Stimulated activated CD8-positive, alpha-beta memory T cell treated with anti-CD3 and anti-CD28 coated beads, Interleukin-15, amount 100 ng/mL, for 24 hours (primary cell): ENCODE measurements at places on chromosomes 16 and 17.

DNA sequence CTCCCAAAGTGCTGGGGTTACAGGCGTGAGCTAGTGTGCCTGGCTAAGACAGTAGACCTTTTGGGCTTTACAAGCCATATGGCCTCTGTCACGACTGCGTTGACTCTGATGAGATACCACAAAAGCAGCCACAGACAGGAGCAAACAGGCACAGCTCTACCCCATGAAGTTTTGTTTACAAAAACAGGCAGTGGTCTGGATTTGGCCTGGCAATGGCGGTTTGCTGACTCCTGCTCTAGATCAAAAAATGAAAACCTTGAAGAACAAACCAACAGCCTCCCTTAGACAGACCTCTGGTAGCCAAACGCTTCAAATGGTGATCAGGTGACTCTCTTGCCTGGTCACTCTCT, 20.7 kb downstream of the SLC43A2 start:
- no peak for DNase-seq

DNA sequence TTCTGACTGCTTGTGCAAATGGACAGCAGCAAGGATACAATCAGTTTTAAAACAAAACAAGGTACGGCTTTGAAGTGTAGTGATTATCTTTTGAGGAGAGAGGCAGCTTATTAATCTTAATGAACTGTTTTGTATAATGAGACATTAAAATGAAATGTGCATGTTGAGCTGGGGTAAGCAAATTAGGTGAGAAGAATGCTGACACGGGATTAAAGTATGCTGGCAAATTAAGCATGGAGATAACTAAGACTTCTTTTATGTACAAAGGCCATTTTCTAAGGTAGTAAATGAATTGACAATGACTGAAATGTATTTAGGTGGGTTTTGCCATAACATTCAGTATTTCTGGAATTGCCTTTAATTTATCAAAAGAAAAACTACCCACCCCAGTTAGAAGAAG, 18.7 kb downstream of the DNAJC7 start:
- DNase-seq, result no peak

DNA sequence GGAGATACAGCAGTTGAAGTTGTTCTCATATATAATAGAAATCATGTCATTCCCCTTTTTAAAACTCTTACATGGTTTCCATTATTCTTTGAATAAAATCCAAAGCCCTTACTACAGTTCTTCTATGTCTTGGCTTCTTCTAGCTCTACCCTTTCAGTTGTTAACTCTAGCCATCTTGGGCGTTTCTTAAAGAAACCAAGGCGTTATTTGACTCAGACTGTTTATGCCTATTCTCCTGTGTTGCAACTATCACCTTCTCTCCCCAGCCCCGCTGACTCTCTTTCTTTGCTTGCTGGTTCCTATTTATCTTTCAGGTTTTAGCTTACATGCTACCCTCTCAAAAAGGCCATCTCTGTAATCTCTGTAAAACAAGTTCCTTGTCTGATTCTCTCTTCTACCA, 32.7 kb downstream of the NFATC3 start:
- no peak for DNase-seq

DNA sequence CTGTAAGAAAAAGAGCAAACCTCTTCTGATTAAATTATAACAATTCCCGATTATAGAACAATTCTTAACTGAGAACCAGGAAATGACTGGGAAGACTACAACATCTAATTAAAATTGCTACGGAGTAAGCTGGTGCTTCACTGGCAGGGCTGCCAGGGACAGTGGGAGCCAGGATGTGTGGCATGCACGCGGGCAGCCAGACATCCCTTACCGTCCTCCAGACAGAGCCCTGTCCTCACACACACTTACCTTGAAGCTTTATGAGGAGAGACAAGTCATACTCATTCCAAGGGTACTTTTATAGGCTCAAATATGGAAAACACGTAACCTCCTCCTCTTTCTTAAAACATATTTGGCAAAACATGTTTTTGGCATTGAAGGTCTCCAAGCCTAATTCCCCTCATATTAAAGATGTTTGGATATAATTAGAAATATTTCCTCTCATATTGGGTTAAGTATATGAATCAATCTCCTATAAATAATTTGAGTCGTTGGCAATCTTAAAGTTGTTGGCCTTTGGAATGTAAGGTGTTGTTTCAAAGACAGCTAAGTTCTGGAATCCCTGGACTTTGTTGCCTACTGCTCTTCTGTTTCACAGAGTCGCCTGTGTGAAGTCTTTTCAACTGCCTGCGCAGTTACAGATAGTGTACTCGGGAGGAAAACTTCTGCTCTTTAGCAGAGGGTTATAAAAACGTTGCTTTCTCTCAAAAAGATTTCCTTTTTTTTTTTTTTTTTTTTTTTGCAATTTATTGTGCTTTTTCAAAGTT, at the start of gene MYH1:
Gene MYH1 (minus strand): TSS at position 272 of the 767 bp plus-strand sequence. CDS start 1,900 bp downstream, outside the sequence.
- no peak for DNase-seq

- no peak for DNase-seq
These were observed 4.9 kb downstream of the TXNDC11 start for GRCh38 chr16:11737713-11738112.

GRCh38 chr17:57773557-57773956, 28.5 kb upstream of the CCDC182 start:
- DNase-seq, result no peak

GRCh38 chr16:57123974-57124674, 31.7 kb downstream of the CPNE2 start:
- no peak for DNase-seq

DNA sequence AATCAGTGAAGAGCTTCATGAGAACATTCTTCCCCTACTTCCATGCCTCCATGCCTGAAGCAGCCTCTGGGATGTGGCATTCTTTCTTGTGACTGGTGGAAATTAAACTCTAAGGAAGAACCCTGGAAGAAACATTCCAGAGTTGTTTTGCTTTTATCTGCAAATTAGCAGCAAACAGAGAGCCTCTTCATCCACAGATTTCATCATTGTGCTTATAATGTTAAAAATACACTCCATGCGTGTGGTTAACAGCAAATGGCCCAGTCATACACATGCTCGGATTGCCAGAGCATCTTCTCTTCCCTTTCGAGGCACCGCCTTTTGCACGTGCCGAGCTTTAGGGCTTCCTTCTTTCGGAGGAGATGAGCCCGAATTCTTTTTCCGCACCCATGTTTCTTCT, 411.3 kb downstream of the SNX29 start:
- DNase-seq, result no peak

- no peak for DNase-seq
These were observed at the start of gene CCL3 for GRCh38 chr17:36089888-36090836. TSS of gene CCL3 (minus strand) at chr17:36090143. CDS start at chr17:36090058, 85 bp downstream.

DNA sequence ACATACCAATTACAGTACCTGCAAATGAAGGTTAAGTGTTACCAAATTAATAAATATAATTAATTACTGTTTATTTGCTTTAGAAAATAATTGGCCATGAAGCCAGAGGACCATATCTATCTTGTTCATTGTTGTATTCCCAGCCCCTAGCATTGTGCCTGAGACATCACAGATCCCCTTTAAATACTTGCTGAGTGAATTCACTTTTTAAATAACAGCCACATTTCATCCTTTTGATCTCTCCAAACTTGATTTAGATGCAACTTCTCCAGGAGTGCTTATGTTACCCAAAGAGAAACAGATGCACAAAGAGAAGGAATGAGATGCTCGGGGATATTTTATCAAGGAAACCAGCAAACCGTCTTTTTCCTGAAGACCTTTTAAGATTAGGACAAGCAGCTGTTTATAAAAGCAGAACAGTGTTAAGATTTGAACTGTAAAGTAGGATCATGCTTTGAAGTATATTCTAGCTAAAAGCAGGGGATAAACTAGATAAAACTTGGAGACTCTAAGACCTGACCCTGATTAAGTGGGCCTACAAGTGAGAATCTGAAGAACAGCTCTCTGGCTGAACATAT, 66.3 kb downstream of the CHD9 start:
- DNase-seq, result no peak

- no peak for DNase-seq
These were observed 118.0 kb upstream of the PLCG2 start for GRCh38 chr16:81661082-81661481.

GRCh38 chr16:85612191-85612800, 826 bp upstream of the GSE1 start:
- DNase-seq, result no peak

GRCh38 chr16:50351116-50351515, 17.7 kb downstream of the BRD7 start:
- DNase-seq, result no peak

DNA sequence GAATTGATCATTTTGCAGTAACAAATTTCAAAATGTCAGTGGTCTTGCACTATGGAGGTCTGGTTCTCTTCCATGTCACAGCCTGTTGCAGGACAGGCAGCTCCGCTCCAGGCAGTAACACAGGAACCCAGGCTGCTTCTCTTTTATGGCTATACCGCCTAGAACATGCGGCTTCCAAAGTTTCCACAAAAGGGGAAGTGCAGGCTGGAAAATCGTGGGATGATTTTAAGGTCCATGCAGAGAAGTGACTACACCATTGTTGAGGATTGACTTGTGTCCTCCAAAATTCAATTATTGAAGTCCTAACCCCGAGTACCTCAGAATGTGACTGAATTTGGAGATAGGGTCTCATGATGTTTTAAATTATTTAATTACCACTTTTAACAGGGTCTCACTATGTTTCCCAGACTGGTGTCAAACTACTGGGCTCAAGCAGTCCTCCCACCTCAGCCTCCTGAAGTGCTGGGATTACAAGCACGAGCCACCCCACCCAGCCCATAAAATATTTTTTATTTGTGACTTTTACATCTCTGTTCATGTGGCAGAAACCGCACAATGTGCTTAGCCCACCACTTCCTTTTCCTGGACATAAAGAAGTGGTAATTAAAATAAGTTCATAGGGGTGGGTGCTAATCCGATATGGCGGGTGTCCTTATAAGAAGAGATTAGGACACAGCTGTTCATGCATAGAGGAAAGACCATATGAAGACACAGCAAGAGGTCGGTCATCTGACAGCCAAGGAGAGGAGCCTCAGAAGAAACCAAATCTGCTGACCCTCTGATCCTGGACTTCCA, 279.2 kb upstream of the RPL38 start:
- DNase-seq, result no peak

GRCh38 chr16:81465375-81465943, 20.9 kb downstream of the CMIP start:
- no peak for DNase-seq

DNA sequence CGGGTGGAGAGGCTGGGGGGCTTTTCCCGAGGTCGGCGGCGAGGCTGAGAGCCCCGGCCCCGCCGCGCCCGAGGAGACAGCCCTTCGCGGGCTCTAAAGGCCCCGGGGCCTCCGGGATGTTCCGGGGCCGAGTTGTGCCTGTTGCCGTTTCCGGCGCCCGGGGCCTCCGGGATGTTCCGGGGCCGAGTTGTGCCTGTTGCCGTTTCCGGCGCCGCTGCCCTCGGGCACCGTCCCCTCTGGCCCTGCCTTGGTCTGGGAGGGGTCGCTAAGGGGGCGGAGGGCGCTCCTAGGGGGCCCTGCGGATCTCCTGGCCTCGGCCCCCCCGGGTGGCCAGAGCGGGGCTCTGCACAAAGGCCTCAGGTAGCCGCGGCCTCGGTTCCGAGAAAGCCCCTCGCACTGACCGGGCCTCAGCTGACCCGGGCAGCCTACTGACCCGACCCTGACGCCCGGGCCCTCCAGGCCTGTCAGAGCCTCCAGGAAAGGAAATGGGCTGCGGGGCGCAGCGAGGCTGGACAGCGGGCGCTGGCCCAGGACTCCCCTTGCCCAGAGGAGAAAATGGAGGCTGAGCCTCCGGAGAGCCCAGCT, 24.2 kb downstream of the ACTG1 start:
- DNase-seq, result no peak

DNA sequence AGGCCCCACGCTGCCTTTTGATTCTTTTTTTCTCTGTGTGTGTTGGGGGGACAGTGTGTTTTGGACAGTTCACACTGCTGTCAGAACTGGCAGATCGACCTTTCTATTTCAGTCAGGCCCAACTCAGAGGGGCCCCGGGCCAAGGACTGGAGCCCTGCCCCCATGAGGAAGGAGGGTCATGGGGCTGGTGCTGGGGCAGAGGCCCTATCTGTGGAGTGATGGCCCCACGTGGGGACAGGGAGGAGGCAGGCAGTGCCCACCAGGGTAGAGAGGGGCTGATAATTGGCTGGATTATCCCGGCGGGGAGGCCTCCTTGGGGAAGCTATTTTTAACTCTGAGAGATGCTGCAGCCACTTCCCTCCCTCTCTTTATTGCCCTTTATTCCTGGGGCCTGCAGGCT, 5.7 kb upstream of the KCNJ12 start:
- DNase-seq, result no peak

DNA sequence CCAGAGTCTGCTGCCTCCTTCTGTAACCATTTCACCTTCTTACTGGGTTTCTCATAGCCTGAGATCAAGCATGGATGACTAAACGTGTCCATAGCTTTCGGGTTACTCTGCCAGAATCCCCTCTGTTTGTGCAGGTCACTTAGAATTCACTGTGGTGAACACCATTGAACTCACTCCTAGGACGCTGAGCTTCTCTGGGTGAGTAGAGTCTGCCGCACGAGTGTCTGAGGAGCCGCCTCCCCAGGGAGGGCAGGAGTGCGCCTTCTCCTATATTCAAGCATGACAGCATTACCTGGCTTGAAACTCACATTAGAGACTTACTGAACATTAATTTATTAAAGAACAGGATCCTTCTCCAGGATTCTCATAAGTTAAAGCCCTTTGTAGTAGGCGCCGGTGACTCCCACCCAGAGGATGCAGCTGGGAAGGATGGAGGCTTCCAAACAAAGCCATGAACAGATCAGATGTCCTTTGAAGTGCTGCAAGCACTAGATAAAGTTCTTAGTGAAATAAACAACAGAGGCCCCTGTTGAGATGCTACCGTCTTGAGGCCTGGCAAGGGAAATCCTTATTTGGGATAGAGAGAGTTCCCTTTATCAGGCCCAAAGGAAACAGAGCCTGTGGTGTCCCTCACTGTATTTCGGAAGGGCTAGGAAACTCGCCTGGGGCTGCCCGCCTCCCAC, 144.6 kb upstream of the PLCG2 start:
- no peak for DNase-seq

GRCh38 chr17:32350666-32351418, 885 bp downstream of the ZNF207 start:
- no peak for DNase-seq

DNA sequence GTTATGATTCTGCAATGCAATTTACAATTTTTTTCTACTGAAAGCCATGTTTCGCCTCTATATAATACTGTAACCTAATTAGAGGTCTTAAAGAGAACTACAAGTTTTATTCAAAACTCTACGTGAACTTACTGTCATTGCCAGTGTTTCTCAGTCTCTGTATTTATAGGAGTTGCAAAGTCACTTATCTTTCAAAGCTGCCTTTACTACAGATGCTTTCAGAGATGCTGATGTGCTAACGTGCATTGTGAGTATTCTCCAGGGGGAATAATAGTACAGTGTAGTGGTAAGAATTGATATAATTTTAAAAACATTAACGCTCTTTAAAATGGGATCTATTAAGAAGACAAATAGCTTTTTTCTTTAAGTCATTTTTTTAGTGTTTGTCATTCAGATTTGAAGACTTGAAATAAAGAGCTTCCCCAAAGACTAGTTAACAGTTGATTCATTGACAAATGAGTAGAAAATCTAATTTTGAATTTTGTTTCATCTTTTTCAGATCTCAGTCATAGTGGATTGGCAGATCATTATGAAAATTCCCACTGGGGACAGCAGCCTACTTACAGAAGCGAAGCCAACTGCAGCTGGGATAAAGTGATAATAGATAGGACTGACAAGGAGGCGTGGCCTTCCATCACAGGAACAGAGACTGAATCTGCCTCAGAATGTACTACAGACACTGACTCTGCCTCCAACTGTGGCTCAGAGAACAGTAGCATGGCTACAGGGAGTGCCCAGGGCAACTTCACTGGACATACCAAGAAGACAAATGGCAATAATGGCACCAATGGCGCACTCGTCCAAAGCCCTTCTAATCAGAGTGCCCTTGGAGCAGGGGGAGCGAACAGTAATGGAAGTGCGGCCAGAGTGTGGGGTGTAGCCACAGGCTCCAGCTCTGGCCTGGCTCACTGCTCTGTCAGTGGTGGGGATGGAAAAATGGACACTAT, 79.9 kb downstream of the TMC6 start:
- no peak for DNase-seq
